Vagina (tissue), 2 donors: ENCODE measurements at places on chromosomes 1 and 21.

DNA sequence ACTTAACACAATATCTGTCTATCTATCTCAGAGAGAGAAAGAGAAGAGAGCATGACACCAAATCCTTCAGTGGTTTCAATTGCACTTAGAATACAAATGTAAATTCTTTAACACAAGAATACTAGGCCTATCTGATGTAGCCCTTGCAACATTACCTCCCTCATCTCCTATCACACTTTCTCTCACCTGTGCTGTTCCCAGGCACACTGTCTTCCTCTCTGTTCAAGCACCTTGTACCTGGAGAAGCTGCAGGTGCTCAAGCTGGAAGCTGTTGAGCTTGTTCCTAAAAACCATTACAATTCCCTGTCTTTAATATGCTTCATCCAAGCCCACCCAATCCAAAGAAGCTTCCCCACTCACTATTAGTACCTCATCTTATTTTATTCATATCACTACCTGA is 97.0 kb downstream of the GDAP2 start:
- no peak for DNase-seq

- DNase-seq: no peak
Measured at GRCh38 chr1:42952303-42953001, 6.2 kb downstream of the SLC2A1 start.

GRCh38 chr1:67308136-67308535 is 463 bp downstream of the IL12RB2 start:
- DNase-seq: no peak

DNA sequence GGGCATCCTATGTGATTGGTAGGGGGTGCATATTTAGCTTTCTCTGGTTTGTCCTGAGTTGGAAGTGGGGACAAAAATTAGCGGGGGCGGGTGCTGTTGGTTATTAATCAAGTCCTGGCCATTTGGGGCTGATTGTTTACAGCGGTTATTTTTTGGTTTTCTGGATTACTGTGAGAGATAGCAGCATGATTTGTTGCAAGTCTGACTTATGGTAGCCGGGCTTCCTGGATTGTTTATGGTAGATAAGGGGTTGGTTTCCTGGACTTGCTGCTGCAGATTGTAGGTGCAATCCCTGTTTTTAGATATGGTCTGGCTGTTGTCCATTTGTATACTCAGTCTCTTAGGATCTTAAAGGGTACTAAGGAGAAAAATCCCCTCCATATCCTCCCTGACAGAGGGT is 12.1 kb upstream of the PROK1 start:
- no peak for DNase-seq

DNA sequence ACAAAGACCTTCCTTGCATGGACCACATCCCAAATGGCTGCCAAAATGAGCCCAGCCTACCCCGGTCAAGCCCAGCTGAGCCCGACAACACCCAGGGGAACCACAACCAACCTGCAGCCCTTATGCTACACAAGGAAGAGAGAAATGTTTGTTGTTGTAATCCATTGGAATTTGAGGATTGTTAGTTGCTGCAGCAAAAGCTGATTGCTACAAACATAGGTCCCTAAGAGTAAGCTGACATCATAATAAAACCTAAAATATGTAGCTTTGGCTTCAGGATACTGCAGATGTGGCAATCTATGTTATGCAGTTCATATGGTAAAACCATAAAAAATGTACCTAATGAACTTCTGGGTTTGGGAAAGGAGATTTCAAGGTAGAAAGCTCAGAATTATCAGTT is 65.5 kb upstream of the DNAH14 start:
- DNase-seq: no peak

- DNase-seq: no peak
Measured at GRCh38 chr1:180287988-180288705, 58.1 kb downstream of the LHX4 start.
